SK-MEL-5 (cell line): ENCODE measurements at places on chromosomes 2 and 18. TPM values are rescaled to one million over a fixed set of nuclear protein-coding genes. Genes with fewer than 3 reads are reported as not detected.

GRCh38 chr2:61763605-61764034, 90.2 kb downstream of the FAM161A start:
- DNase-seq = peak; percentile 94

The HPCAL1 gene
- total RNA-seq = 30.5 and 31.7 TPM in 2 replicates

The CDH7 gene
- total RNA-seq = 3.1 and 3.3 TPM in 2 replicates

The HOXD9 gene
- total RNA-seq = 0.18 and 0.59 TPM in 2 replicates

DNA sequence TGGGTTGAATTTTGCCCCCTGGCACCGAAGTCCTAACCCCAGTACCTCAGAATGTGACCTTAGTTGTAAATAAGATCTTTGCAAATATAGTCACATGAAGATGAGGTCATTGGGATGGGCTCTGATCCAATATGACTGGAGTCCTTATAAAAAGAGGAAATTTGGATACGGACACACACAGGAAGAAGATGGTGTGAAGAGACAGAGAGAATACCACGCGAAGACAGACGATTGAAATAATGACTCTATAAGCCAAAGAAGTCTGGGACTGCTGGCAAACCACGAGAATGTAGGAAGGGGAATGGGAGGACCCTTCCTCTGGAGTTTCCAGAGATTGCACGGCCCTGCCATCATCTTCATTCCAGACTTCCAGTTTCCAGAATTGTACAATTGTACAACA, 98.6 kb downstream of the CPO start:
- DNase-seq = peak; percentile 63

GRCh38 chr18:23761941-23762340, 72.7 kb downstream of the LAMA3 start:
- no peak for DNase-seq

GRCh38 chr18:26656944-26657536, 108.7 kb upstream of the KCTD1 start:
- DNase-seq = peak; percentile 57

The ZAP70 gene
- not detected in 2 replicates for total RNA-seq

- DNase-seq = no peak
These were observed 706 bp upstream of the BCL11A start for GRCh38 chr2:60554074-60554645.

The CSRNP3 gene
- total RNA-seq = 0.32 and 0.45 TPM in 2 replicates

The CNTNAP5 gene
- not detected in 2 replicates for total RNA-seq
